ENCODE measurements at places on chromosomes 2 and 18. TPM values are rescaled to one million over a fixed set of nuclear protein-coding genes. Genes with fewer than 3 reads are reported as not detected.

SKA1 gene
- 29.4 TPM for total RNA-seq

ITGB1BP1 gene
- 90.2 TPM for total RNA-seq

FIGN gene
- total RNA-seq: 4.4 TPM

POTEI gene
- not detected for total RNA-seq

- peak; percentile 76 for DNase-seq
These were observed 384.0 kb downstream of the NBAS start for GRCh38 chr2:15177103-15177502.

DNA sequence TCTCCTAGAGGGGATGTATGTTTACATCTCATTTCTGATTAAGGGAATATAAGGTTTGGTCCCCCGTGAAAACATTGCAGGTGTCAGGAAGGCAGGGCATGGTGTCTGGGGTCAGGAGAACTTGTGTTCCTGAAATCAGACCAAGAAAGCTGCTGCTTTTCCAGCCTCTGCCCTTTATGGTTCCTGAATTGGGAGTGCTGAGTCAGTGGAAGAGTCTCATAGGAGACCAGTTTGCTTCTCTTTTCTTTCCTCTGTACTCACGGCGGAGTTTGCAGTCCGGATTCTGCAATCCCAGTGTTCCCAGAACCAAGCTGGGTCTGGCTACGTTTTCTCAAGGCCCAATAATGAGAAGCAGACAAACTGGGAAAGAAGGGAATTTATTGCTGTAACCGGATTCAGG is 5.1 kb upstream of the MARCO start:
- no peak for DNase-seq

DNA sequence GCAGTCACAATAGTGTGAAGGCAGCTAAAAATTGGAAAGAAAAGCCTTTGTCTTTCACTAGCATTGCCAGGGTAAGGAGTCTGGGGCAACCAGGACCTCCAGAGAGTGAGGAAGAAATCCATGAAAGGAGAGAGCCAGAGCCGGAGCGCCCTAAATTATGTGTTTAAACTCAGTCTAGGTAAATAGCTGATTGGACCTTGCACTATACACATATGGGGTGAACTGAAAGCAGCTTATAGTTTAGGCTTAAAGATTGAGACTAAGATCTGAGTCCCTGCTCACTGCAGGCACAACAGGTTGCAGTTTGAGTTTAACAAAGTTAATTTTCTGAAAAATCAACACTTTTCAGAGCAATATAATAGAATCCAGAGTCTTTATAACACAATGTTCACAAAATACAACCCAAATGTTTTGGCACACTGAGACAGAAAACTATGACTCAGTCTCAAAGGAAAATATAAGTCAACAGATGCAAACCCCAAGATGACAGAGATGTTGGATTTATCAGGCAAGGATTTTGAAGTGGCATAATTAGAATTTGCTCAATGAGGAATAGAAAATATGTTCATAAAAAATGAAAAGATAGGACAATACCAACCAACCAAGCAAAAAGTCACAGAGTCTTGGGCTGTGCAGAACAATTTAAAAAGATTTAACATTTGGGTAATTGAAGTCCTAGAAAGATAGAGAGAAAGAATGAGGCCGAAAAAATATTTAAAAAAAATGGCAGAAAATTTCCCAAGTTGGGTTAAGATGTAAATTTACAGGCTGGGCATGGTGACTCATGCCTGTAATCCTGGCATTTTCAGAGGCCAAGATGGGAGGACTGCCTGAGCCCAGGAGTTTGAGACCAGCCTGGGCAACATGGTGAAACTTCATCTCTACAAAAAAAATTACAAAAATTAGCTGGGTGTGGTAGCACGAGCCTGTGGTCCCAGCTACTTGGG is 39.6 kb downstream of the DOK1 start:
- DNase-seq: no peak

DNA sequence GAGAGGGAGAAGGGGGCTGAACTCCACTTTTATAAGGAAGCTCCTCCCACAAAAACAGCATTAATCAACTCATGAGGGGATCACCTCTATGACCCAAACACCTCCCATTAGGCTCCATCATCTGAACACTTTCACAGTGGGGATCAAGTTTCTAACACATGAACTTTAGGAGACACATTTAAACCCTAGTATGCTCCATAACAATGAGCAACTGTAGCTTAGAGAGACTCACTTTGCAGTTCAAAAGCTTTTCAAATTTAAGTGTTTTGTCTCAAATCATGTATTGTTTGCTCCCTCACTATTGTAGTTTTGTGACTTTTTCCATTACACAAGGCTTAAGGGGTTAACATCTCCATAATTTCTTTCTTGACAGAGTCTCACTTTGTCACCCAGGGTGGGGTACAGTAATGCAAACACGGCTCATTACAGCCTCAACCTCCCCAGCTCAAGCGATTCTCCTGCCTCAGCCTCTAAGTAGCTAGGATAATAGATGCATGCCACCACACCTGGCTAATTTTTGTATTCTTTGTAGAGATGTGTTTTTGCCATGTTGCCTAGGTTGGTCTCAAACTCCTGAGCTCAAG is 352.7 kb upstream of the CDH20 start:
- no peak for DNase-seq

DNA sequence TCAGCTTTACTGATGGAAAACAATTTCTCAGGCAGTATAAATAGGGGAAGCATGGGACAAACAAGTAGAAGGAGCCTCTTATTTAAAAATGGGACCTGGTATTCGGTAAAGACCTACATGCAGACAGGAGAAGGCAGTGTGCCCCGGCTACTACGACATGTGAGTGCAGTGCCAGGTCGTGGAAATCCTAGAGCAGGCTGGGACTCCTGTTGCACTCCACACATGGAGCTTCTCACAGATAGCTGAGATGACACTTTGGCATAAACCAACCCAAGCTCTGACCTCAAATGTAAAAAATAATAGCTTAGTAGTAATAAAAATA is 885 bp upstream of the DSEL start:
- DNase-seq: no peak

DNA sequence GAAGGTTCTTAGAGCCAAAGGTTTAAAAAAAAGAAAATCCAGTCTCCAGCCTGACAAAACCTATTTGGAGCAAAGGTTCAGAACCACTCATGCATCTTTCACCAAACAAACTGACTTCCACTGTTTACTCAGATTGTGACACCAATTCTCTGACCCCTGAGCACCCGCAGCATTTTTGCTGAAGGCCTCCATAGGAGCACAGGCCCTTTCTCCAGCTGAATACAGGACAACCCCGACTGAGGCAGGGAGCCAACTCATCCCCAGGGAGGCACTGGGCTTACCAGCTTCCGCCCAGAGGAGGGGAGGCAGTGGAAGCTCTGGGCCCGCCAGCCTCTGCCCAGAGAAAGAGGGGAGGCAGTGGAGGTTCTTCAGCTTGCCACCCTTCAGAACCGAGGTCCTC is 51.0 kb upstream of the CNGA3 start:
- DNase-seq: no peak

DNA sequence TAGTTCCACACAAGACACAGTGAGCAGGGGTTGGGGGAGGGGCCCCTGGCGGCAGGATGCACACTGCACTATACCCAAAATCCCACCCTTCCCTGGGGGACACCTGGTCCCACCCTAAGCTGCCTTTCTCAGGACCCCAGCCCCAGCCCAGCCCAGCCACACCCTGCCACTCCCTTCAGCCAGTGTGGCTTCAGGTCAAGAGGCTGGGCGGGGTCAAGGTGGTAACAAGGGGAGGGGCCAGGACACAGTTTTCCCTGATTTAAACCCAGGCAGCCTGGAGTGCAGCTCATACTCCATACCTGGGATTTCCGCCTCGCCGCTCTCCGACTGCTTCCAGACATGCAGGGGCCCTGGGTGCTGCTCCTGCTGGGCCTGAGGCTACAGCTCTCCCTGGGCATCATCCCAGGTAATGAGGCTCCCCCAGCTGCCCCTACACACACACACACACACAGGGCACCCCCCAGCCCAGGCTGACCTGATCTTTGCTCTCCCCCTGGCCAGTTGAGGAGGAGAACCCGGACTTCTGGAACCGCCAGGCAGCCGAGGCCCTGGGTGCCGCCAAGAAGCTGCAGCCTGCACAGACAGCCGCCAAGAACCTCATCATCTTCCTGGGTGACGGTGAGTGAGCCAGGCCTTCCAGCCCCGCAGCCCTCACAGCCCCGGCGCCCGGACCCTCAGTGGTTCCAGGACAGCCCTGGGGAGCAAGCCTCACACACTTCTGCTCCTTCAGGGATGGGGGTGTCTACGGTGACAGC is at the start of gene ALPG:
Gene ALPG (plus strand): TSS at position 289 of the 755 bp plus-strand sequence. CDS start 51 bp downstream, at position 340.
- DNase-seq: no peak

DNA sequence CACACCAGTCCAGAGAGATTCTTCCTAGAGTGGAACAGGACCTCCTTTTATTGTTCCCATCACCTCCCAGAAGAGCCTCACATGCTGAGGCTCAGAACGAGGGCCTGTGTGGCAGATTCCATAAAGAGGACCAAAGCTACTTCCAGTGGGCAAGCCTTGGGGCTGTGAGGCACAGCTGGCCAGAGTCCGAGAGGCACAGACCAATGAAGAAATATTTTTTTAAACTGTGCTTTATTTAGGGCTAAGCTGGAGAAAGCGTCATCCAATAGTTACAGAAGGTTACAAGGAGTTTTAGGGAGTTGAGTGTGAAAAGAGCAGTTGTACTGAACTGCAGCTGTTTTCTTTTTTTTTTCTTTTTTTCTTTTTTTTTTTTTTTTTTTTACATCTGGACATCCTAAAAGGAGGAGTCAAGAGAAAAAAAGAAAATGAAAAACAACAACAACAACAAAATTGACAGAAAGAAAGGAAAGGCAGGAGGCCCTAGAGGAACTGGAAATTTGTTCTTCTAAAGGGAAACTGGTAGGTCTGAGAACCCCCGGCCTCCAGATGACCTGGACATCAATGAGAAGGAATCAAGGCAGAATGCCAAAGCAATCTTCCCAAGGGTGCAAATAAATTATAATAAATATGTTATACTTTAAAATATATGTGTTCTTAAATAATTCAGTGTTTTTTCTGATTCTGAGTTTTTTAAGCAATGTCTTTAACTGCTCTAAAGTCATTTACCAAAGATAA is 322.6 kb downstream of the CELF4 start:
- DNase-seq: no peak
